CD4-positive, alpha-beta memory T cell (primary cell): ENCODE measurements at places on chromosomes 3 and 15.
A peak's percentile ranks its signal among the peaks of the same experiment; 100 is the strongest.

DNA sequence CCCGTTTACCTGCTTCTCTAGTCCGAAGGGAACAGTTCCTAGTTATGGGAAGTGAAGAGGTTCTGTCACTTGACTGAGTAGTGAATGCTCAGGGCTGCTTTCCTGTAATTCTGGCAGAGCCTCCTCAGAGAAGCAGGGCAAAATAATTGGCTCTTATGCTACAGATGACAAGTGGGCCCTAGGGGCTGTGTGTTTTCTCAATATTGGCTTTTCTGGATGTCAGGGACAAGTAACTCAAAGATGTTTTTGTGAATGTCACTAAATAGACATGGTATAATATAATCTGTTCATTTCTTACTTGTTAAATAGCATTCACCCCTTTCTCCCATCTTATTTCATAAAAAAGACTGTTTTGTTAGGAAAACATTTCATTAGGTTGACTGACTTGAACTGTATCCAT is 40.1 kb downstream of the SGO1 start:
- no peak for DNase-seq

DNA sequence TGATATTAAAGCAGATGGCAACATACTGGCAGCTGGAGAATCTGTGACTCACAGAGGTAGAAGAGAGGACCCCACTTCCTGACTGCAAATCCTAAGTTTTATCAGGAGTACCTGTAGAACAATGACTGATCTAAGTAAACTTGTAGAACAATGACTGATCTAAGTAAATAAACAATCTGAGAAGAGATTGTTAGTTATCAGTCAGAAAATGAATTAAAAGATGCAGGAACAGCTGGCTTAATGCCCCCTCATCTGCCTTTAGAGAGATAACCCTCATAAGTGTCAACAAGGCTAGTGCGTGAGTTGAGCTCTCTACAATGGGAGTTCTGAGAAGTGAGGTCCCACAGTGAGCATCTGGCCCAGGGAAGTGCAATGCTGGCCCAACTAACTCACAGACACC is 14.6 kb downstream of the ACAD11 start:
- no peak for DNase-seq

- DNase-seq: no peak
Observed at GRCh38 chr3:8352475-8352874, 149.1 kb upstream of the LMCD1 start.

DNA sequence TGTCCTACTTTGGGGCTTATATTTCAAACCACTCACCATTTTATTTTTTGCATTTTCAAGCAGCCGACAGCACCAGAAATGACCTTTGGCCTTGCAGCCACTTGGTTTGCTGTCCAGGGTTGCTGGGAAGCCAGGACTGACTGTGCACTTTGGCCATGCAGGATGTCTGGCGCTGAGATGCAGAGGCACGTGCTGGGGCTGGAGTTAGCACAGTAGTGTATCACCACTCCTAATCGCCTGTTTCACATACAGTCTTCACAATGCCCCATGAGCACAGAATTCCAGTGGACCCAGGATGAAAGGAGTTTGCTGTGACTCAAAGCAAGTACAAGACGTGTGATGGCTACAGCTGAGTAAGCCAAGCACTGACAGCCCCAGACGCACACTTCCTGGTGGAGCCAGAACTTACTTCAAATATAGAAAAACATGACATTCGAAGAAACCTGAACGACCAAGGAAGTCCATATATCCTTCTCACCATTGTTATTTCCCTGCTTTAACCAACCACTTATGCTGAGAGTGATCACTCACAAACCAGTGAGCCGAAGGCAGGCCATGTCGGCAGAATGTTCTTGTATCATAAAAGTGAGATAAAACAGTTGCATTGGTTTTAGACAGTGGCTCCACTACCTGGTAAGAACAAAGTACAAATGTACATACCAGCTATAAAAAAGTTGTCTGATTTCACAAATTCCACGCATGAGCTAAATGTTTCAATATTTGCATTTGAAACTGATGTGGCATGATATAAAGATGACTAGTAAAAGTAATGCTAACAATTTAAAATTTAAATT is 16.0 kb downstream of the OCA2 start:
- DNase-seq: no peak

- no peak for DNase-seq
Observed at GRCh38 chr3:155019575-155019974, 60.5 kb upstream of the MME start.

GRCh38 chr3:54032598-54032997 is 89.8 kb upstream of the CACNA2D3 start:
- DNase-seq: no peak

- DNase-seq: no peak
Observed at GRCh38 chr3:151265866-151266265, 12.5 kb downstream of the P2RY14 start.

- no peak for DNase-seq
Observed at GRCh38 chr3:25916321-25916720, 126.4 kb downstream of the OXSM start.

- no peak for DNase-seq
Observed at GRCh38 chr15:44595656-44596510, 58.9 kb downstream of the EIF3J start.

DNA sequence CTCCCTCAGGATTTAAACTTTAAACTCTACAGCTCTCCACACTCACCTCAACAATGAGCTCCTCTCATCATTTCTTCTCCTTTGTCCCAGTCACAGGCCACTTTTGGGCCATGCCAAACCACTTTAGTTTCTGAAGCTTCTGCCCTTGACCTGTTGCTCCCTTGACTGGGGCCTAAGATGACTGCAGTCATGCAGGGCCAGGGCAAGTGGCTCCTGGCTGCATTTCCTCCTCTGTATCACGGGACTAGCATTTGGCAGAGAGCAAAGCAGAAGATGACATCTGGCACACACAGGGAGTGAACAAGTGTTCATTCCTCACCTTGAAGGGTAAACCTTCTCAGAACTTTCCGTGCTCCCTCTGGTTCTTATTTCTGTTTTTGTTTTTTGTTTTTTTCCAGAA is 136.9 kb downstream of the PDE8A start:
- DNase-seq: no peak

DNA sequence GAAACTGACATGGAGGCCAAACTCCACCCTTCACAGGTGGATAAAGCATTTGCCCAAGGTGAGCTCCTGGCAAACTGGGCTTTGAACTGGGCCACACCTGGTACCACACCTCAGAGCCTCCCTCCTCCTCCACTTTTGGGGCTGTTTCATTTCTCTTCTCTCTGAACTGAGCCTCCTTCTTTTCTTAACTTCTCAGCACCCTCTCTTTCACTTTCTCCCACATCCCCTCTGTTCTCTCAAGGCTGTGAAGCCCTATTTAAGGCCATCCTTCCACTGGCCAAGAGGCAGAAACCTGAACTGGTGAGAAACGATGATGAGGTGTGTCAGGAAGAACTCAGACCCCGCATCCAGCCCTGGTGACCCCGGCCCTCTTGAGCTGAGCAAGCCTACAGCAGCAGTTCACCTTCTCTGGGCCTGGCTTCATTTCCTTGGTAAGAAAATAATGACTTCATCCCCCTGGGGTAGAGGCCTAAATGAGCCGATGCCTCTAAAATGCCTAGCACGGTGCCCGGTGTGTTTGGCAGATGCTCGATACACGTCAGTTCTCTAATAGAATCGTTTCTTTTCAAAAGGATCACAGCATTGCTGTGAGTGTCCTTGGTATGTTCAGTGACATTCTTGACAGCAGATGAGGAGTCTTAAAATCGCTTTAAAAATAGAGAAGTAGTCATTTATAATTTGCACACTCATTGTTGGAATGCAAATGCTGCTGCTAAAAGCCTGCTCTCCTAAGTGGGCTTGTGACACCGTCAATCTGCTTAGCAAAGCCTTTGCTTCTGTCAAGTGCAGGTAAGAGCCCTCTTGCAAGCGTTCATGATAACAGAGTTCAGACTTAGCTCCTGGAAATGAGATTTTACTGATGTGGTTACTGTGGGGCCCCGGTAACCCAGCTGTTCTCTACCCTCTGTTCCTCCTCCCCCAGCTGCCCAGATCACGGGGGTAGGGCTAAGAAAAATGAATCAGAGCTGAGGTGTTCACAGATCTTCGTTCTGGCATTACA is 97.7 kb upstream of the ATP2B2 start:
- DNase-seq: peak; percentile 79

DNA sequence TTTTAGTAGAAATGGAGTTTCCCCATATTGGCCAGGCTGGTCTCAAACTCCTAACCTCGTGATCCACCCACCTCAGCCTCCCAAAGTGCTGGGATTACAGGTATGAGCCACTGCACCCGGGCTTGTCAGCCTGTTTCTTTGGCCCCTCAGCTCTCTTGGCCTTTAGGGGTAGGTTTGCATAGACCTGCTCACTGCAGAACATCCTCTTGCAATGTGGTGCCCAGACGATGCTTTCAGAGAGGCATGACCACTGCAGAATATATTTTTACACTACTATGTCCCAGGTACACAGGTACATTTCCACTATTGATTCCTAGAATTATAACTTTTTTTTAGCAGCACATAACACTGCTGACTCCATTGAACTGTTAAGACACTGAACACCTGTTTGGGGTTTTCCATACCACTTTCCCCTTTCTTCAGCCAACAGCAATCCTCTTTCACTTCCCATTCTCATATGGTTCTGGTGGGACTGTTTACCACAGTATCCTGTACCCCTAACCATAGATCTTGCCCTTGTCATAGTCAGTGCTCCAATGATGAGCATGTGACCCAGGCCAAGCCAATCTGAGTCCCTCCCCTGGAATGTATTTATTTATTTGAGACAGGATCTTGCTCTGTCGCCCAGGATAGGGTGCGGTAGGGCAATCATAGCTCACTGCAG is 21.1 kb downstream of the CCDC32 start:
- DNase-seq: no peak

GRCh38 chr15:70632491-70633102 is 130.8 kb downstream of the UACA start:
- DNase-seq: no peak

DNA sequence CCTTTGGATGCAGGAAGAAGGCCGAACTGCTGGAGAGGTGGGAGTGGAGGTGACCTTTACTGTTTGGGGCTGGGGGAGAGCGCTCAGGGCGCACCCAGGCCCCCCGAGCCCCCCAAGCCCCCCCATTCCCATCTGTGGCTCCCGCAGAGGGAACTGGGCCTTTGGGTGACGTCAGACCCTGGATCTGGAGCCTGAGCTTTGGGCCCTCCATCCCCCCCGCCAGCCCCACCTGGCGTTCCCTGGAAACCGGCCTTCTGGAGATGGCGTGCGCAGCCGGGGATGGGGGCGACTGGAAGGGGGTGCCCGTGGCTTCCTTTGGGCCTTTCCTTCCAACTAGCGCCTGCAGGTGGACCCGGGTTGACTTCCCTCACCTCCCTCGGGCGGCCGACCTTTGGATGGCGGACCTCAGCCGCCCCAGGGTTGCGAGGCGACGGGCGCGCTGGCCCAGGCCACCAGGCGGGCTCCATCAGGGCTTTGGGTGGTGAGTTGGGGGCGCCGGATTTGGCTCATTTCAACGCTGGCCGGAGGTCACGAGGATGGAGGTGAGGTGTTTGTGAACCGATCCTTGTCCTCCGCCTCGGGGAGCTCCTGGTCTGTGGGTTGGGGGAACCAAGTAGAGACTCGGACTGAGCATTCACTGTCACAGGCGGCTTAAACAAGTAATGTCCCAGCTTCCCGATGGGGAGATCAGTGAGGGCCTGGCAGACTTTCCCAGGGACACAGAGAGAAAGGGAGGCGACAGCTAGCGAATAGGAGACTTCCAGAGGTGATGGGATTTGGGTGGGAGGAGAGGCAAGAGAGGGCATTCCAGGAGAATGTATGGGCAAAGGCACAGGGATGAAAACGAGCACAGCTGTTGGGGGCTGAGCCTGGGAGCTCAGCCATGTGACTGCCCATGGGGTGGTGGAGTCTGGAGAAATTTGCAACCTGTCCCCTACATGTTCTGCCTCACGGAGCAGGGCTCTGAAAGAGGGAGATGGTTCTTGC is 709 bp downstream of the SCAMP5 start:
- no peak for DNase-seq

GRCh38 chr15:50747523-50747922 is 18.0 kb downstream of the SPPL2A start:
- no peak for DNase-seq

GRCh38 chr3:16559653-16560365 is 45.4 kb downstream of the DAZL start:
- DNase-seq: no peak

- no peak for DNase-seq
Observed at GRCh38 chr15:53323191-53323590, 436.3 kb downstream of the WDR72 start.

- no peak for DNase-seq
Observed at GRCh38 chr3:59764171-59764570, 714.3 kb upstream of the CFAP20DC start.

- DNase-seq: no peak
Observed at GRCh38 chr3:138371070-138371965, 22.9 kb downstream of the MRAS start.

DNA sequence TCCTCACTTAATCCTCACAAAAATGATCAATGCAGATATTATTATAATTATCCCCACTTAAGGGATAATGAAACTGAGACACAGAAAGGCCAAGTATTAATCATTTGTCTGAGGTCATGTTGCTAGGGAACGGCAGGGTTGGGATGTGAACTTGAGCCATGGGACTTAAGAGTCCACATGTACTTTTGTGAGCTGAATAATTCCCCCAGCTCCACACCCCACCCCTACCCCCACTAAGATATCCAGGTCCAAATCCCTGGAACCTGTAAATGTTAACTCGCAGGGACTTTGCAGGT is 290.5 kb upstream of the GADL1 start:
- DNase-seq: no peak

- DNase-seq: no peak
Observed at GRCh38 chr3:127037971-127038446, 55.1 kb downstream of the PLXNA1 start.

GRCh38 chr3:71258116-71258515 is 325.4 kb downstream of the FOXP1 start:
- DNase-seq: no peak

- no peak for DNase-seq
Observed at GRCh38 chr15:77168616-77169015, 97.7 kb upstream of the TSPAN3 start.

- no peak for DNase-seq
Observed at GRCh38 chr3:49554633-49555265, 472 bp downstream of the BSN start.

- no peak for DNase-seq
Observed at GRCh38 chr3:133644768-133645167, 17.0 kb downstream of the TOPBP1 start.

DNA sequence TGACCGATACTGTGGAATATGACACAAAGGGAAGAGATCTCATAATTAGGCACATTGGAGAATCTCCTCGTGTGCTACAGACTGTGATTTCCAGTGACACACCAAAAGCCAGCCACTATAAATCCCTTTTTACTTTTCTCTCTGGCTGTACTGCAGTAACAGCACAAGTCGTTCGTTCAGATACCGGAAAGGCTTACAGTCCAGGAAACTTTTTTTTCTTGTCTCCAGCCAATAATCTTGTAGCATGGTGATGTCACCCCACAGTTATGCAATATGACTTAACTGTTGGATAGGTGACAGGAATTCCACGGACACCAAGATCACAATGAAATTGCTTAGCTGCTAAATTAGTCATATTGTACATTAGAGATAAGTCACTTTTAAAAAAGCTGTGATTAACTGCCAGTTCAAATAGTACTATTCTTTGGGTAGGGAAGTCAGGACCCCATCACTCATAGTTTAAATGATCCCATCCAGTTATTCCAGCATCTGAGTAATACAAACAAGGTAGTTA is 36.3 kb upstream of the TSC22D2 start:
- no peak for DNase-seq
